ENCODE measurements at places on chromosomes 2 and 18. TPM values are rescaled to one million over a fixed set of nuclear protein-coding genes. Genes with fewer than 3 reads are reported as not detected.

The PARD6G gene
- 14.9 TPM for total RNA-seq

- H3K4me1 ChIP-seq = no peaks in the 10 kb centered on the region
Observed at GRCh38 chr2:201267278-201268030, 7.1 kb downstream of the CASP8 start.

DNA sequence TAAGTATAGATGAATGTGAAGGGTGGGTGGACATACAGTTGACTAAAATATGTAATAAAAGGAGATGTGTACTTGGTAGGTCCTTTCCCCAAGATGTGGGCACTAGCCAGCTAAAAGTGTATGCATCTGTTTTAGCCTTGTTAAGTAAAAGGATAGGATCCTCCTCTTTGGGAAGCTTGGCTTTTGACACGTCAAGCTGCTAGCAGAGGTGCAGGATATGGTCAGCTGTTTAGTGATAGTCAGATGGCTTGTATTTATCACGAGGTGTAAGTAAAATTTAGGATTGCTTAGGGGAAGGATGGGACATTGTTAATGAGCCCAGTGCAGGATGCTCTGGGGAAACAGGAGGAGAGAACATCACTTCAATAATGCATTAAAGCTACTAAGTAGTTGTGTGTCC, 1.5 kb downstream of the MFSD6 start:
- H3K4me3 ChIP-seq = no peak overlapping the region
- no peaks in the 10 kb centered on the region for H3K27me3 ChIP-seq
- no peak for DNase-seq
- no peaks in the 10 kb centered on the region for H3K36me3 ChIP-seq
- peaks cover 3% of the 10 kb centered on the region for H3K4me1 ChIP-seq

GRCh38 chr2:212901604-212902275, 249.7 kb downstream of the IKZF2 start:
- no peaks in the 10 kb centered on the region for H3K36me3 ChIP-seq
- no peaks in the 10 kb centered on the region for H3K27me3 ChIP-seq
- no peak overlapping the region for H3K4me3 ChIP-seq
- no peaks in the 10 kb centered on the region for H3K4me1 ChIP-seq
- DNase-seq = no peak

GRCh38 chr2:23469142-23469540, 84.2 kb downstream of the KLHL29 start:
- H3K27me3 ChIP-seq = no peaks in the 10 kb centered on the region
- H3K4me3 ChIP-seq = no peak overlapping the region
- H3K4me1 ChIP-seq = peaks cover 4% of the 10 kb centered on the region
- no peaks in the 10 kb centered on the region for H3K36me3 ChIP-seq

The CNNM4 gene
- 7.5 TPM for total RNA-seq

The GPR39 gene
- 2.0 TPM for total RNA-seq

DNA sequence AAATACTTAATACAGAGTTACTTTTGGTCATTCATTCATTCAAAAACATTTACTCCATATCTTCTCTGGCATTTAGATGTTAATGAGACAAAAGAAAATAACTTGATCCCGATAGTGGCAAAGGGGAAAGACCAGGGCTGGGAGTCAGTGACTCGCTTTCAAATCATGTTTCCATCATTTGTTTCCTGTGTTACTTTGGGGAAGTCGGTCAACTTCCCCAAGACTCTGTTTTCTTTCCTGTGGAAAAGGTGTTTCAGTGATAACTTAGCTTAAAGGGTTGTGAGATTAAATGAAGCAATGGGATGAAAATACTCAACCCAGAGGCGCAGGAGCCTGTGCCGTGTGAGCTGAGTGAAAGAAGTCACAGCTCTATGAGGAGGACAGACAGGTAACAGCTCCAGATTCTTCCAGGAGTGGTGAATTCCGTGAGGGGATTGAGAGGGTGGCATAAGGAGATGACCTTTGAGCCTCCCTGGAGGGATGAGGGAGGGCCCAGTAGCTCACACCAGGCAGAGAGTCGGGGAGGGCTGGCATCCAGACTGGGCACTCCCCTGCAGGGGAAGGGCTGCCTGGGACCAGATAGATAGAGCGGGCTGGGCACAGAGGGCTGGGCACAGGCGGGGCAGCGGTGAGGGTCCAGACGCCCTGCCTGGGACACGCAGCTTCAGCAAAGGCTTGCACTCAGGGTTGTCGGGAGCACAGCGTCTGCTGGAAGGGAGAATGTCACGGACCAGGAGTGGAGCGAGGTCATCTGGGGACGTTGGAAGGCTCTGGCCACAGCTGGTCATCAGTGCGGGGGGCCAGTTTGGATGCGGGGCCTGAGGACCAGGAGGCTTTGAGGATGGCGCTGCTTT, 70.1 kb downstream of the TSHZ1 start:
- H3K36me3 ChIP-seq = no peaks in the 10 kb centered on the region
- no peaks in the 10 kb centered on the region for H3K27me3 ChIP-seq
- no peak for DNase-seq
- peaks cover 14% of the 10 kb centered on the region for H3K4me1 ChIP-seq
- H3K27ac ChIP-seq = no peak overlapping the region
- H3K4me3 ChIP-seq = no peak overlapping the region

The DNAJC5G gene
- total RNA-seq = not detected

GRCh38 chr2:64540615-64541014, 16.5 kb downstream of the AFTPH start:
- DNase-seq = no peak
- no peak overlapping the region for H3K4me3 ChIP-seq
- no peaks in the 10 kb centered on the region for H3K27me3 ChIP-seq

All from ovary (tissue), 10 donors.